ENCODE measurements at places on chromosomes 2 and 18. TPM values are rescaled to one million over a fixed set of nuclear protein-coding genes. Genes with fewer than 3 reads are reported as not detected.
A peak's percentile ranks its signal among the peaks of the same experiment; 100 is the strongest.

DNA sequence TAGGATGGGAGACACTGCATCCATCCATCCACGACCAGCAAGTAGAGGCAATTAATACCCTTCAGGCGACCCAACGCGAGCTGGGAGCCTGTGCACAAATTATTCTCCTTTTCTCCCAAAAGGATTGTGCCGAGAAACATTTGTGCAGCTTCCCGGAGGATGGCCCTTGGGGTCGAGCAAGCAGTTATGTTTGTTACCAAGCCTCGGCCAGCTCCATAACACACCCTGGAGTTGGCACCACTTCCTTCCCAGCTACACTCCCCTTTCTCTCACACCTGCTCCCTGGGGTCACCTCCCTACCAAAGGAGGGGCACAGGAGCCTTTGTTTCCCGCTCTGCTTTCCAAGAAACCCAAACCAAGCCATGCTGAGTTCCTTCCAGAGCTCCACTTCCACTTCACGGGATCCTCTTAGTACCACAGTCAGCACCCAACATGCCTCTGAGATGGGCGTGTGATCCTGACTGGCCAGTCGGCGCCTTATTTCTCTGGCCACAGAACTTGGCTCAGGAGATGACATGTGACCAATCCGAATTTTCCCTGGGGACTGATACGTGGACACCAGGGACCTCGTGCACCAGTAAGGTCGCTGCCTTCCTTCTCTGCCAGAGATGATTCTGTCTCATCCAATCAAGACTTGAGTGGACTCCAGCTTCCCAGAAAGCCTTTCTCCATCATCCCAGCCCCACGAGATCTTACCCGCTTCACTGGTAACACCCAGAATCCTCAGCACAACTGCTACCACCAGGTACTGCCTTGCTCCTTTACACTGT, 28.5 kb downstream of the GPR55 start:
- no peak for DNase-seq

DNA sequence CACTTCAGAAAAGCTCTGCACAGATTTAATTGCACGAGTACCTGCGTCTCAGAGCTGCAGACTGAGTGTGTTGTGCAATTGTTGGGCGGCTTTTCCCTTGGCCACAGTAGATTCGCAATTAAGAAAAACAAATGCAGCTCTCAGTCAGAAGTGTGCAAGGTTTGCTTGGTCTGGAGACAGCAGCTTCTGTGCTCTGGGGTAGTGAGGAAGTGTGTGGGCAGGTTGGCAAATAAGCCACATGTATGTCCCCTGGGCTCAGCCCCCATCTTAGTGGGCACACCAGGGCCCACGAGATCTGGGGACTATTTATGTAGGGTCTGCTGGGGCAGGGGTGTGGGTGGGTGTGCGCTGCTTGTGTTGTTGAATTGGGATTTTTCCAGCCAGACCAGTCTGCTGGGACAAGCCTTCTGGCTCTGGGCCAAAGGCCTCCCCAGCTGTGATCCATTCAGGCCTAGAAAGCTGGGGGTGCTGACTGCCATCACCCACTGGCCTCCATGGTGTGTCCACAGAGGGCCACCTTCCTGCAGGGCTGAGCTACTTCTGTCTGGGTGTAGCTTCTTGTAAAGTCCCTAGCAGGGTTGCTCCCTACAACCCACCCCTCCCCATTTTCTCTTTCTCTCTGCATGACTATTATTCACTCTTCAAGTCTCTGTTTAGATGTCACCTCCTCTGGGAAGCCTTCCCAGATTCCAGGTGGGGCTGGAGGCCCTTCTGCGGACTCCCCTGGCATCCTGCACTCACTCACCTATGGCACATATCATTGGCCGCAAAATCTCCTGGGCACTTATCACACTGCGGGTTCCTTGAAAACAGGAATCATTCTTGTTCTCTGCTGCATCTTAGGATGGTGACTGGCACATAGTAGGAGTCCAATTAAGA, 67.8 kb downstream of the ODC1 start:
- no peak for DNase-seq

The COL4A3 gene
- 13.0 TPM for total RNA-seq

The TACR1 gene
- 0.94 TPM for total RNA-seq

GRCh38 chr2:153373510-153374279, 104.9 kb downstream of the RPRM start:
- no peak for DNase-seq

DNA sequence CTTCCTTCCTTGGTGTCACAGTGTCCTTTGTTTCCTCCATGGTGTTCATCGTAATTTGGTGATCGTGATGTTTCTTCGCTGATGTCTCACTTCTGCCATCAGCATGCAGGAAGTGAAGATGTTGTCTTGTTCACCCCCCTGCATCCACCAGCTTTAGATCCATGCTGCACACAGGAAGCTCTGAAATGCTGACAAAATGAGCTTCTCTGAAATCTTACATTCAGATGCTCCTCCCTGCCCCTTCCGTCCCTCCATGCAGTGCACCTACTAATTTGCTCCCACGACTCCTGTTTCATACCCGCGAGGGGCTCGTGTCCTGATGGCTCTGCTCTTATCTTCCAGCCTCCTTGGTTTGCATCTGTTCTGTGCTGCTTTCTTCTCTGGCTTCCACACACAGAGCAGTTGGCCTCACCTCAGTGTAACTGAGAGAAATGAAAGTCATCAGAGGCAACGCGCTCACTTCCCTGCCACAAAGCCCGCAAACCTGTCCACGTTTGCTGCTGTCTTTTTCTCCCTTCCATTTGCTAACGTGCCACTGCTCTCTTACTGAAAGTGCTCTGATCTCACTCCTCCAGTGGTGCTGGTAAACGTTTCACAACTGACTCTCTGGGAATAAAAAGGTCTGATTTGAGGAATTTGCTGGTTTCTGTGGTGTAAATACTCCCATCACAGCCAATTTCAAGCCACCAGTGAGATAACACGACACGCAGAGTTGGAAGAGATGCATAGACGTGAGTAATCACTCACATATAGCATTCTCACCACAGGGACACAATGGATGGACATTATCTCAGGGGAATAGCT, 41.0 kb upstream of the MGAT4A start:
- no peak for DNase-seq

DNA sequence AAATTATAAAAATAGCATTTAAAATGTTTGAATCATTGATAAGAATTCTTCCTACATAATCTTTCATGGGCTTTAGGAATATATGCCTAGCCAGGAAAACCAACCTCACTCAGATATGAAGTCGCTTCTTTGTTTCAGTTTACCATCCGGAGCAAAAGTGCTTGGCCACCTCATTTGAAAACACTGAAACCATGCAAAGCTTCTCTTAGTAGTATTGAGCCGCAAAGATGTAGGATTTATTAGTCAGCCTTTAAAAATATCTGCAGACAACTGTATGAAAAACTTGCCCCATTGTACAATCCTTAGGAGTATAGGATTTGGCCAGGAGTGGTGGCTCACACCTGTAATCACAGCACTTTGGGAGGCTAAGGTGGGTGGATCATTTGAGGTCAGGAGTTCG, 24.3 kb upstream of the GPD2 start:
- DNase-seq = no peak

GRCh38 chr2:73253901-73254300, 19.8 kb downstream of the CCT7 start:
- no peak for DNase-seq

The TTR gene
- total RNA-seq = 0.34 TPM

The SAG gene
- total RNA-seq = not detected

- peak; percentile 49 for DNase-seq
Observed at GRCh38 chr2:197179744-197180498, 130.7 kb downstream of the ANKRD44 start.

DNA sequence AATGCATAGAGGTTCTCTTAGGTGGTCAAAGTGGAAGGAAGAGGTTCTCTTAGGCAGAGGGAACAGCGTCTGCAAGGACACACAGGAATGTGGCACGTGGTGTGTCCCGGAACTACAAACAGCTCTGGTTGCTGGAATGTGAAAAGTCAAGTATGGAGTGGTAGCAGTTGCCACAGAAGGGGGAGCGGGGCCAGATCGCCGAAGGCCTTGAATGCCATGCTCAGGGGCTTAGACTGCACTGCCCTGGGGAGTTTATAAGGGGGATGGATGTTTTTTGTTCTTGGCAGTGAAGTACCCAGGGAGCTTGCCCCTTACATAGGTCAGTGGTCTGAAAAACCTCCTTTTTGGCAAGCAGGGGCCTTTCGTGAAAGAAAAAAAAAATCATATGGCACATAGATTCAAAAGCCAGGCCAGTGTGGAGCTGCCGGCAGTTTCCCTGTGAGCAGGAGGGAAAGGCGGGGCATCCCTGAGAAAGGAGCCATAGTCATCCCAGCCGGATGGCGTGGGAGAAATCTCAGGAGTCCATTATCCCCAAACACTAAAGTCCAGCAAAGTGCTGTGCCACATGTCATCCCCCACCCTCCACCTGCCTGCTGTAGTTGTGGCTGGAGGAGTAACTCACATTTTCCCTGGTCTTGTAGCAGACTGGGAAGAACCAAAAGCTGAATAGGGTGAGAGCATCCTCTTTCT, 45.4 kb downstream of the GORASP2 start:
- DNase-seq = no peak

DNA sequence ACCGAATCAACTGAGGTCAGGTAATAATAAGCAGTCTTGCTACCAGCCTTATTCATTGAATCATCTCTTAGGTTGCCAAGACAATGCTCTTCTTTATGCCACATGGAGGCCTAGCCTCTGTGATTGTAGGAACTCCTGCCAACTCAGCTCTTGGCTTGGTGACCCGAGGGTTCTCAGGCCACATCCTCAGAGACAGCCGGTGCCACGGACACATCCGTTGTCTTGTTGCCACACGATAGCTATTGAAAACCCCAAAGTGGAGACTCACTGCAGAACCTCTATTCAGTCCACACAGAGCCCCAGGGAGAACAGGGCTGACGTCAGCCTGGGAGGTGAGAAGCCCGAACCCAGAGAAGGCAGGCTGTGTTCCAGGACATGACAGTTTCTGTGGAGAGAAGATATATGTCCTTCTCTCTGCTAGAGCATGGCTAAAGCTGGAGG, 53.5 kb upstream of the TGFA start:
- no peak for DNase-seq

DNA sequence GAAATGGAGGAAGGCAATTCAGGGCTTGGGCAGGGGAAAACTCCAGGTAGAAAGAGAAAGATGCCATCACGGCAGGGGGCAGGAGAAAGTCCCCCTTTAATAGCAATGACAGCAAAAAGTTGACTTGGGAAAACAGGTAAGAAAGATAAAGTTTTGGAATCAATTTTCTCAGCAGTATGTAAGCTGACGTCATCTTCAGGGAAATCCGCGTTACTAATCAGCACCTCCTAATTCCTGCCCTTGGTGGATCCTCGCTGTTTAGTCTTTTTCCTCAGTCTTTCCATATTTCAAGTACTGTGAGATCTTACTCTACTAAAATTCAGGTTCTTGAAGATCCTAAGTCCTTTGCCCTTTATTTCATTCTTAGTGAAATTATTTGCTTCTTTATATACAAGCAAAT, 233.0 kb downstream of the MREG start:
- no peak for DNase-seq

The IL36A gene
- not detected for total RNA-seq

The SLC9A2 gene
- 0.03 TPM for total RNA-seq

DNA sequence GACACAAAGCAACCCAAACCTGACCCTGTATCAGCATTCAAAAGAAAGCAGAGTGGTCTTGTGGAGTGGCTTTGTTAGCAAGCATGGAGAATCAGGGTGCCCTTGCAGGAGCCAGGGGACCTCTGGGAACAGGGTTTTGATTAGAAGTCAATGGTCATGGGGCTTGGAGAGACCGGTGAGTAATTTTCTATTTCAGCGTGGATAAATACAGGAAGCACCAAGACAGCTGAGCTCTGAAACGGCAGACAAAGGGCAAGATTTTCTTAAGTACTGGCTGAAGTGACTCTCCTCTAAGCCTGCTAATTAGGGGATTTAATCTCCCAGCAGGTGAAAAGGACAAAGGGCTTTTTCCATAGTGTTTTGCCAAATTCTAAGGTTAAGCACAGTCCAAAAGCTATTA, 78.0 kb upstream of the GAREM1 start:
- DNase-seq = no peak

- DNase-seq = no peak
Observed at GRCh38 chr2:30631051-30631671, 176.1 kb downstream of the CAPN13 start.

GRCh38 chr2:238046725-238047270, 14.0 kb upstream of the SCLY start:
- DNase-seq = no peak

The LYPD6 gene
- total RNA-seq = 0.27 TPM

GRCh38 chr18:33838054-33838453, 260.0 kb downstream of the ASXL3 start:
- DNase-seq = no peak

GRCh38 chr2:37767959-37768925, 96.8 kb upstream of the CDC42EP3 start:
- no peak for DNase-seq

- no peak for DNase-seq
Observed at GRCh38 chr2:154381931-154382794, 316.3 kb upstream of the KCNJ3 start.

DNA sequence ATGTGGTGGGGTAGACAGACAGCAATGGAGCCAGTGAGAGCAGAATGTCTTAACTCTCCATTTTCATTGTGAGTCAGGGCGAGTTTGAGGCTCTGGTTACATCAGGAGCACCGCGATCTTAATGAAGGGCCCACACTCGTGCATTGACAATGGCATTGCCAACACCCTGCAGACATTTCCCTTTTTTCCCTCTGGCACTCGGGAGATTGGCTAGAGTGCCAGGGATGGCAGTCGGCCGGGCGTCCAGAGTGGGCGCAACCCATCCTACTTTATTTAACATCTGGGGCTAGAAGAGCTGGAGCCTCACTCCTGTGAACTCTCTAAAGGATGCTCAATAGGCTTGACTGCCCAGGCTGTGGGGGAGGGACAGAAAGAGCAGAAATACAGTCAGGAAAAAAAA, 9.7 kb downstream of the PROKR1 start:
- DNase-seq = no peak

The TBR1 gene
- total RNA-seq = not detected

DNA sequence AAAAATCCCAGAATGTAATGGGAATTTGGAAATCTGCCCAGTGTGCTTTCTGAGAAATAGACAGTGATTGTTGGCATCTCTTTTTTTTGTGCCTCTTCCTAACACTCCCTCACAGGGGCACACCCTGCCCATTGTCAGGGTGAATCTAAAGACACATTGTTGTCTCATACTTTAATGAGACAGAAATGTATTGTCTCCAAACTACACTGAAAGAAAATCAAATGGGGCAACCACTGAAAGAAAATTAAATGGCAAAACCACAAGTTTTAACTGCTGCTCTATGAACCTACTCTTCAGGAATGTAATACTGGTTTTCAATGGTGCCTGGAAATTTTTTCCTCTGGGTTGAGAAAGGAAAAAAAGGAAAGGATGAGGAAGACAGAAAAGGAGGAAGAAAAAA, 43.2 kb upstream of the GLS start:
- DNase-seq = no peak

GRCh38 chr2:156719036-156719435, 282.9 kb downstream of the GPD2 start:
- DNase-seq = no peak

GRCh38 chr18:75113455-75113854, 95.5 kb downstream of the PTGR3 start:
- no peak for DNase-seq

The COPS9 gene
- total RNA-seq = 175 TPM

The MYO3B gene
- total RNA-seq = not detected
